ENCODE measurements at places on chromosomes 5 and 9. TPM values are rescaled to one million over a fixed set of nuclear protein-coding genes. Genes with fewer than 3 reads are reported as not detected.

ACTBL2 gene
- total RNA-seq = not detected

LCP2 gene
- total RNA-seq = 3.0 TPM

LPAR1 gene
- 7.5 TPM for total RNA-seq

GPR150 gene
- not detected for total RNA-seq

SCAI gene
- total RNA-seq = 3.0 TPM

CTNNAL1 gene
- 8.8 TPM for total RNA-seq

FCN1 gene
- total RNA-seq = 0.12 TPM

GABRA6 gene
- not detected for total RNA-seq

MACROH2A1 gene
- total RNA-seq = 196 TPM

PDLIM4 gene
- 26.9 TPM for total RNA-seq

DMGDH gene
- 0.60 TPM for total RNA-seq

LRRC19 gene
- total RNA-seq = 0.08 TPM

CCDC187 gene
- total RNA-seq = not detected

OTP gene
- not detected for total RNA-seq

GLRA1 gene
- total RNA-seq = not detected

NR5A1 gene
- not detected for total RNA-seq

AK8 gene
- total RNA-seq = 1.7 TPM

CDC20B gene
- not detected for total RNA-seq

ZFP37 gene
- 1.1 TPM for total RNA-seq

FBP2 gene
- total RNA-seq = not detected

ENTPD2 gene
- 2.9 TPM for total RNA-seq

AK3 gene
- 65.6 TPM for total RNA-seq

FOXD4L4 gene
- 0.52 TPM for total RNA-seq

ZNF618 gene
- 2.0 TPM for total RNA-seq

HMGCS1 gene
- total RNA-seq = 307 TPM

AJM1 gene
- total RNA-seq = 1.1 TPM

DBH gene
- total RNA-seq = not detected

CCNJL gene
- total RNA-seq = 2.6 TPM

PCDHB2 gene
- total RNA-seq = 2.2 TPM

GIN1 gene
- total RNA-seq = 4.3 TPM

PRELID2 gene
- total RNA-seq = 4.8 TPM

SPATA31A6 gene
- not detected for total RNA-seq

TAF7 gene
- 35.1 TPM for total RNA-seq

BBLN gene
- total RNA-seq = 56.1 TPM

SELENOP gene
- 95.9 TPM for total RNA-seq

Measured in esophagus mucosa (tissue), 1 donor.